ENCODE measurements at places on chromosomes 3 and 15.

- DNase-seq: no peak
Measured at GRCh38 chr3:43531835-43532234, 90.0 kb downstream of the ANO10 start.

DNA sequence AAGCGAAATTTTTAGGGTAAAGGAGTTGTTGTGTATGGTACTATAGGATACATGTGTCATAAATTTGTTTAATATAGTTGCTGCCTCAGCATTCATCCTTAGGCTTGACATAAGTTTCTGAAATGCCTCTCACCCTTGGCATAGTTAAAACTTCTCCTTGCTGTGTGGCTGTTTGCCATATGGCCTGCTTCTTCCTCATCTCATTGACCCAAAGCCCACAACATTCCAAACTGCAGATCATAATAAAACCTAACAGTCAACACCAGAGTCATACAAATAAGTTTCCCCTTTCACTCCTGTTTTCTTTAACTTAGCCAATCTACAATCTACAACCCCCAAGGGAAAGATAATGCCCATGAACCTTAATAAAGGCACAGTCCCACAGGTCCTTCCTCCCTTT, 136.6 kb downstream of the TMCC1 start:
- DNase-seq: no peak

DNA sequence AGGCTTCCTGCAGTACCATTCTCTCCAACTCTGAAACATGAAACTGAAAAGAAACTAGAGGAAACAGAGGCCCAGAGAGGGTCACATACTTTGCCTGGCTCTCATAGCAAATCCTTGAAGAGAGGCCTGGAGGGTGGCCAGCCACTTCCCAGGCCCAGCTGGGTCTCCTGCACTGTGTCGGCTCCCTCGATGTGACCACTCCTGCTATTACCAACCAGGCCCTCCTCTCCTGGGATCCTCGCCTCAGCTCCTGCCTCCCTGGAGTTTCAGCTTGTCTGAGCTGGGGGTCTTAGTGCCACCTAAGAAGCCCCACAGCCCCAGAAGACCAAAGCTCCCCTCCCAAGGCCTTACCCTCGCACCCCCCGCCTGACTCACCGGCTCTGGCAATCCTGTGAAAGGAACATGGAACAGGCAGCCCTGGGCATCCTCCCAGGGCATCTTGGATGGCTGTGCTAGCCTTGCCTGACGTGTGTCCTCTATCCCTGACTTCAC, 4.6 kb downstream of the LOXL1 start:
- no peak for DNase-seq

DNA sequence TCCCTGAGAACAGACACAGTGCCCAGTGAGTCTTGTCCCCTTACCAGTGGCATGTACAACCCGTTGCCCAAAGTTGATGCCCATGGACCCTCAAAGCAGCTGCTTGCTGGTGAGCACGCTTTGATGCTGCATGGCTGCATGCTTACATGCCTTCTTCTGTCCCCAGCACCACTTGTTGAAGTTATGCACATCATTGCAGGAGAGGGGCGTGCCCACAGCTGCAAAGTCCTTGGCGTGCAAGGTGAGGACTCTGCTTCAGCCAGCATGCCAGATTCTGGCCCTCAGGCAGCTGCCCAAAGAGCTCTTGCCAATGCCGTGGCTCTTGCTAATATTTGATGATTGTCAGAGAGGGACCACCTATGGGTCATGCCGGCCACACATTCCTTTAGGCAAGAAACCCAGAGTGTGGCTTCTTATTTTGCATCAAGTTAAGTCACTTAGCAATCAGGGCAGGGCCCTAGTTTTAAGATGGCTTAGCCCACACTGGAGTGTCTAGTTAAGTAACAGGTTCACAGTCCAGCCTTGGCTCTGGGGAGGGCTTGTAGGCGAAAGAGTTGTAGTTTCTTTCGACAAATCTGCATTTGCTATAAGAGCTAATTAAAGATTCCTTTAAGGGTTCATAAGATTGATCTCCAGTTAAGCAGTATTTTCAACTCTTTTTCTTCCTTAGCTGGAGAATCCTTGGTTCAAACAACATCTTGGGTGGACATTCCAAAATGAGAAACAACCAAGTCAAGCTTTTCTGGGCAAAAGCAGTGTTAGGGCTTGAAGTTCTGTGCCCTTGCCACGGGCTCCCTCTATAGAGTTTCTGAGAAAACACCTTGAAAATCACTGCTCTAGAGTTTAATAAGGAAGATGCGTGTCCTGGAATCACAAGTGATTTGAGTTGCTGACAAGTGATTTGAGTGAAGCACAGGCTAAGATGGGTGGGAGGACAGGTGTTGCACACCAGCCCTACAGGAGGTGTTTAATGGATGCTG, 128.6 kb downstream of the SLCO3A1 start:
- DNase-seq: no peak

GRCh38 chr3:27718459-27718858, 3.7 kb downstream of the EOMES start:
- no peak for DNase-seq

DNA sequence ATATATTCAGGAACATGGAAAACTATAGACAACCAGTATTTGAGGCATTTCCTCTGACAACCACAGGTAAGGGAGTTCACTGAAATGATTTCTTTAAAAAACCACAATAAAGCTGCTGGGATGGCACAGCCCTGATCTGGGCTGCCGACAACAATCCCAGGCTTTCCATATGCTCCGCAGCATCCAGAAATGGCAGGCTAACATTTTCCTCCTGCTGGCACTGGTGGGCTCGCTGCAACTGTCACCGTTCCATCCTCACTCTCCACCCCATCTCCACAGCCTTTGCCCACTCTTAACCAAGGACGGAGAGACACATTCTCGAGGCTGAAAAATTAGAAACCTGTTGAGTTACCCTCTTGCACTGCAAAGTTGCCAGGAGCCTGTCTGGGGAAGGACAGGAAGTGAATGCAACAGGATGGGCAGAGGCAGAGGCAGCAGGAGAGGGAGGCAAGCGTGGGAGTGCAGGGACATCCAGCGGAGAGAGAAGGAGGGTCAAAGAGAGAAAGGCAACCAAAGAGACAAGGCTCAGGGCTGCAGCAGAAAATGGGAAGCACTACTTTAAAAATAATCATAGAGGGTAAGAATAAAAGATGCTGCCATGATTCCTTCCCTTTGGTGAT, 79.0 kb upstream of the ARRDC4 start:
- DNase-seq: no peak

- DNase-seq: no peak
Measured at GRCh38 chr15:77706482-77707244, 74.0 kb upstream of the LINGO1 start.

DNA sequence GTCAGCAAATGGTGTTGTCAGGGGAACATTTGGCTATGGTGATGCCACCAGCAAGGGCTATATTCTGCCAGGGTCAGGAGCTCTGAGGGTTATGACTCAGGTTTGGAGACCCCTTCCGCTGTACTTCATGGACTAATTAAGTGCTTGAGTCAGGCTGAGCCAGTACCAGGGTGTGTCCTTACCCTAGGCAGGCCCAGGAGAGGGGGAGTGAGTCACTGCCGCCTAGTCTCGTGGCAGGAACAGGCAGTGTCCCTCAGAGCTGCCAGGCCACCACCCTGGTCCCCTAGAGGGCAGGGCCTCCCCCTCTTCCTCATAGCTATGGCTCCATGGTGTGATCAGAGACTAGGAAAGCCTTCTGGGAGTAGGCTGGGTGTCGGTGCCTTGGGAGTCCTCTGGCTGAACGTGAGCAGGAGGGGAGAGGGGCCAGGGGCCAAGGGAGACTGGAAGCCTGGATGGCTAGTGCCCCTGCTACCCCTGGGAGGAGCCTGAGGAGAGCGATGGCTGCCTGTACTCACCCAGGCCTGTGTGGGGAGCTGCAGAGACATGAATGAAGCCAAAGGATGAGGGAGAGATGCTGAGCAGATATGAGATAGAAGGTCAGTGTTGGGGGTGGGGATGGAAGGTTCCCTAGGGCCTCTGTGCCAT, 10.6 kb downstream of the MAPKAPK3 start:
- no peak for DNase-seq

- DNase-seq: no peak
Measured at GRCh38 chr3:37050282-37050681, 57.0 kb downstream of the MLH1 start.

DNA sequence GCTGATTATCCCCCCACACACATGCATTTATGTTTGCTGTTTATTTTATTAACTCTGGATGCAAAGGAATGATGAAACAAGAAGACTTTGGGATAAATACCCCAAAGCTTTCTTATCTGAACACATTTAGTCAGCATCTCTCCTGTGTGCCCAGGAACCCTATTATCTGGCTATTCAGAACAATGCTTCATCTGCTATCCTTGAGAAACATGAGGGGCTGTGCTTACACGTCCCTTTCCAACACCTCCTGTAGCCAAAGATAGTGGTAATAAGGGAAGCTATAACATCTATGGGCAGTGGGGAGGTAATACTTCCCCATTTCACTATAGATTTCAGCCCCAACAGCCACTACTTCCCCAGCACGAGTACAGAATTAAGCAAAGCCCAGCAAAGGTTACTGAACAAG, 94.7 kb downstream of the SSR3 start:
- no peak for DNase-seq

- no peak for DNase-seq
Measured at GRCh38 chr3:47950453-47951169, 65.6 kb downstream of the MAP4 start.

DNA sequence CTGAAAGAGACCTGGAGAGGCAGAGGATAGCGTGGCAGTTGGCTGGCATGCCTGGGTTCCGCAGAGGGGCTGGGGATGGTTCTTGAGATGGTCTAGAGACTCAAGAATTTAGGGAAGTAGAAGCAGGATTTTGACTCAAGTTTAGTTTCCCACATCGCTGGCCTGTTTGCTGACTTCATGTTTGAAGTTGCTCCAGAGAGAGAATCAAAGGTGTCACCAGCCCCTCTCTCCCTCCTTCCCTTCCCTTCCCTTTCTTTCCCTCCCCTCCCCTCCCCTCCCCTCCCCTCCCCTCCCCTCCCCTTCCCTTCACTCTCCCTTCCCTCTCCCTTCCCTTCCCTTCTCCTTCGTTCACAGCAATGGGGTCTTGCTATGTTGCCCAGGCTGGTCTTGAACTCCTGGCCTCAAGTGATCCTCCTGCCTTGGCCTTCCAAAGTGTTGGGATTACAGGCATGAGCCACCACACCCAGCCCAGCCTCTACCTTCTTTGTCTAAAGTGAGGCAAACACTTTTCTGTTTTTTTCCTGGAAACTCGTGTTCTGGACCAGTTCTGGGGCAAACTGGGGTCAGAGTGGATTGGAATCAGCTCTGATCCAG, 10.2 kb downstream of the CHRD start:
- no peak for DNase-seq

- DNase-seq: no peak
Measured at GRCh38 chr3:188598894-188599293, 444.9 kb downstream of the LPP start.

- DNase-seq: no peak
Measured at GRCh38 chr3:46923559-46924350, 46.2 kb downstream of the PTH1R start.

DNA sequence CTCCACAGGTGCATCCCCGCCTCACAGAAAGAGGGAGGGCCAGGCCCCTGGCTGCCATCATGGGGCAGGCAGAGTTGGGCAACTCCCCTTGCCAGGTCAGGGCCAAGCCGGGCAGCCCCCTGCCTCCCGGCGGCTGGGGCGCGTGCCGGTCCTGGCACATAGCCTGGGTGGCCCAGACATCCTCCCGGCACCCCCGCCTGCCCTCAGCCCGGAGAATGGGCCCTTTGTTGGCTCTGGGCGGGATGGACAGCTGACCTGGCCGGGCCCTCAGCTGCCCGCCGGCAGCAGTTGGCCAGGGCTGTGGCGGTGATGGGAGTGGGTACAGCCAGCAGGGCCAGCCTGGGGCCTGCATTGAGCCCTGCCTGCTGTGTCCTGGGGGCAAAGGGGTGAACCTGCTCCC, 16.5 kb downstream of the PLXNA1 start:
- DNase-seq: no peak

DNA sequence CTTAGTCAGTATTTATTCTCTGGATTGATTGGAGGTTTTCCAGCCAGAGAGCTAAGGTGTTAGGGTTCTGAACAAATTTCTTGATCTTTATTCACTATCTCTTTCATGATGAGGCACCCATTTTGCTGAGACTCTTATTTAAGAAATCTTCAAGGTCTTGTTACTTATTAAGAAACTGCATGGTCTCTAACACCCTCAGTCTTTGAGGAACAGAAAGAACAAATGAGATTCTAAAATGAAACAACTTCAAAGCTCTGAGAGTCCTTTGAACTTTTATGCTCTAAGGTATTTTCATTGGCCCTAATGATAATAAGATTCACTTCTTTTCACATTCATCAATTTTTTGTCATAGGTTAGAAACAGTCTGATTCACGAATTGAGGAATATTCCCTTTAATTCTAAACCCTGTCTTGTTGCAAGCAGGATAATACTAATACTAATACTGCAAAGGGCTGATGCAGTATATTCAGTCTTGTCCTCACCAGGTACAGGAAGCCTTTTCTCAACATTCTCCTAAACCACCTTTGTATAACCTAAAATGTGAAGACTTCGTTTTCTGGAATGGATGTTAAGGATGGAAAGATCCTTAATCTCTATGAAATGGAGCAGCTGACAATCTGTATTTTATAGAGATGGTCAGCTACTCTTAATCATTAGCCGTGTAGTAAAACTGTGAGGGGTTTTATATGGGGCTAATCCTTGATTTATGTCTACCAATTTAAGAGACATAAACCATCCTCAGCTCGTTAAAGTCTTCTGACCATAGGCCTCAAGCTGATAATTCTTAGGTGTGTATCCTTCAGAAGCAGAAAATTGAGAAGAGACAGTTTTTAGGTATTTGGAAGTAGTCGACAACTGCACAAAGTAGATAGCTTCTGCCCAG, 198.3 kb downstream of the OTOL1 start:
- DNase-seq: no peak

- no peak for DNase-seq
Measured at GRCh38 chr3:80993241-80993945, 768.1 kb downstream of the GBE1 start.

DNA sequence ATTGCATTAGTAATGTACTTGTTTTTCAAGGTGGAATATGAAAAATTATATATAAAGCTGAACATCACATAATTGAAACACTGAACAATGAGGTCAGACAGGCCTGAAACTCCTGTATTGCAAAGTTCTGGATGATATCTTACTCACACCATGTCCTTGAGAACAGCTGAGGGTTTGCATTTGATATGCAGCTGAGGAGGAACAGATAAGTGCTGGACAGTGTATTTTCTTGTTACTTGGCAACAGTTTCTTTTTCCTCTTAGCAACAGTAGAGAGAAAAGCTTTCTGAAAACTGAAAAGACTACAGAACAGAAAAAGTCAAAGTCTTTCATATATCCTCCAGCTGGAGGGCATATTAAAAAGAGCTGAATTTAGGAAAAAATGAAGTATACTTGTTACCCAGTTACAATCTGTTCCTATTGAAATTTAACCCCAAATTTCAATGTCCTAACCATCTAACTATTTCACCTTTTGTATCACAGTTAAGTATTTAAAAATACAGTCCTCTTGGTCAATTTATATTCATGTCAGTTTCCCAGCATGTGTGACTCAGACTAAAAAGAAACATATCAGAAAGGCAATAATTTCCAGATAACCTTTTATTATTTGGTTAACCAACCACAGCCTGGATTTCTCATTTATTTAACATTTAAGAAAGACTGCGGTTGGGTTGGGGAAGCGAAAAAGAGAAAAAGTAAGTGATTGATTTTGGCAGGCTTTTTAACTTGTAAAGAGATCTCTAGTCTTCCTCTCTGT, 733.0 kb upstream of the DPPA4 start:
- no peak for DNase-seq
